Endothelial cell (in vitro differentiated cells): ENCODE measurements at places on chromosomes 4 and X.

- DNase-seq, result no peak
Measured at GRCh38 chrX:46961574-46962283, 49.5 kb downstream of the JADE3 start.

- DNase-seq, result no peak
Measured at GRCh38 chrX:1336331-1336943, at the start of gene IL3RA. TSS of gene IL3RA (plus strand) at chrX:1336785. CDS start at chrX:1341766, 4,981 bp downstream.

- DNase-seq, result no peak
Measured at GRCh38 chrX:118756101-118756500, 28.7 kb downstream of the IL13RA1 start.

GRCh38 chrX:41602816-41603345 lies 85.9 kb upstream of the GPR34 start:
- DNase-seq, result no peak

GRCh38 chr4:109947918-109948317 lies 35.2 kb downstream of the EGF start:
- no peak for DNase-seq

DNA sequence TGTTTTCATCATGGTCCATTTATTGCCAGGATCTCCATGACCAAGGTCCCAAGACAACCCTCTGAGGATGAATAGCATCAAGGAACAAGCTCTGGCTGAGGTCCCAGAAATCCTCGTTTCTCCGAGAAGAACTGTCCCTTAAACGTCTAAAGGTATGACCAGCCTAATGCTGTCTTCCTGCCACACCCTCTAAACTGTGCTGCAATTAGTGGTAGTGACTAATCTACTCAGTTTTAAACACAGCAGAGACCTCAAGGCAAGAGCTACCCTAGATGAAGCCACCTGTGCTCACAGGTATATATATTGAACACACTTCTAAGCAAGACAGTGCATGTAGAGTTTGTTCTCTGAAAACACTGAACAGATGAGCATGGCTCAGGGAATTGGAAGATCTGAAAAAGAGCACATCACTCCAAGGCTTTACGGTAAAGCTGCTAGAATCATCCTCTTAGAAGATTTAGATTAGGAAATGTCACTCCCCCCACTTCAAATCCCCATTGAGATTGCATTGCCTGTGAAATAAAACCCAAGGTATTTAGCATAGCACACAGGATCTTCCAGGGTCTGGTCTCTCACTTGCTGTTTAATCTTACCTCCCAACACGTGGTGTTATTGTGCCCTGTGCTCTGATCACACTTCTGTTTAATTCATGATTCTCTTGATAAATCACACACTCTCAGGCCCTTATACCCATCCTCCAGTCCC lies 173.9 kb upstream of the VCX3A start:
- no peak for DNase-seq

GRCh38 chr4:162162672-162163071 lies 1.1 kb downstream of the FSTL5 start:
- DNase-seq, result no peak

- no peak for DNase-seq
Measured at GRCh38 chr4:24218566-24218965, 328.7 kb upstream of the PPARGC1A start.
